ENCODE measurements at places on chromosomes 11 and 22.

- no peak for DNase-seq
Measured at GRCh38 chr22:22901578-22902218, 14.1 kb downstream of the IGLL5 start.

- DNase-seq = no peak
Measured at GRCh38 chr11:46676436-46677158, 23.8 kb downstream of the ARHGAP1 start.

- DNase-seq = no peak
Measured at GRCh38 chr22:45223304-45224117, 17.2 kb downstream of the KIAA0930 start.

- DNase-seq = no peak
Measured at GRCh38 chr11:110425751-110426545, 3.8 kb upstream of the FDX1 start.

DNA sequence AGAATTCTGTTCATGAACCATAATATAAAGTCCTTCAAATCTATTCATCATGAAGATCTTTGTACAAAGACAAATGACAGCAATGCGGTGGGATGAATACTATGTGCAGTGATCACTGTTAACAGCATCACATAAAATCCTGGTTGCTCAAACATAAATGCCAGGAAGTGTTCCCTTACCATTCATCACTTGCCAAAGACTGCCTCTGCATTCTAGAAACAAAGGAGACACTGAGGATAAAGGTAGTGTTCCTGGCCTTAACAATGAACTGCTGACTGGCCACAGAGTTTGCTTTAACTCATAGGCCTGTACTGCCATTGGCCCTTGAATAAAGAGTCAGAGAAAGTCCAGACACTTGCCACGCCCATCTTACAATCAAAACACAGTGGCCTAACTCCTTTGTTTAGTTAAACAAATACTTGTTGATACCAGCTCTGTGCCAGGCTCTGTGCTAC lies 29.5 kb downstream of the C2CD3 start:
- no peak for DNase-seq

GRCh38 chr11:59610289-59610688 lies 5.3 kb downstream of the OSBP start:
- no peak for DNase-seq

DNA sequence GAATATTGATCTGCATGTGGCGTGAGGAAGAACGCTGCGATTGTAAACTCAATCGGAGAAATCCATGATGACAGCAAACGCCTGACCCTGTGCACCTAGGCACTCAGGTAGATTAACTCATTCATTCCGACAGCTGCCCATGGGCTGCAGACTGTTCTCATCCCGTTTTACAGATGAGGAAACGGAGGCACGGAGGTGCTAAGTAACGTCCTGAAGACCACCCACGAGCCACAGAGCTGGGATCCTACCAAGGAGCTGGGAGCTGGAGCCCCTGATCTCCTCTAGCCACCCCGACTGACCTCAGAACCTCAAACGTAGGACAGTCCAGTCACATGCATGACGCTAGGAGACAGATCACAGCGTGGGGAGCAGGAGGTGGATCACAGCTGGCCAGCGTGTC lies 1092.7 kb downstream of the BRD1 start:
- DNase-seq = no peak

GRCh38 chr22:48259991-48260670 lies 1497.7 kb downstream of the TBC1D22A start:
- DNase-seq = no peak

GRCh38 chr11:72989727-72990126 lies 152.4 kb downstream of the FCHSD2 start:
- DNase-seq = no peak

DNA sequence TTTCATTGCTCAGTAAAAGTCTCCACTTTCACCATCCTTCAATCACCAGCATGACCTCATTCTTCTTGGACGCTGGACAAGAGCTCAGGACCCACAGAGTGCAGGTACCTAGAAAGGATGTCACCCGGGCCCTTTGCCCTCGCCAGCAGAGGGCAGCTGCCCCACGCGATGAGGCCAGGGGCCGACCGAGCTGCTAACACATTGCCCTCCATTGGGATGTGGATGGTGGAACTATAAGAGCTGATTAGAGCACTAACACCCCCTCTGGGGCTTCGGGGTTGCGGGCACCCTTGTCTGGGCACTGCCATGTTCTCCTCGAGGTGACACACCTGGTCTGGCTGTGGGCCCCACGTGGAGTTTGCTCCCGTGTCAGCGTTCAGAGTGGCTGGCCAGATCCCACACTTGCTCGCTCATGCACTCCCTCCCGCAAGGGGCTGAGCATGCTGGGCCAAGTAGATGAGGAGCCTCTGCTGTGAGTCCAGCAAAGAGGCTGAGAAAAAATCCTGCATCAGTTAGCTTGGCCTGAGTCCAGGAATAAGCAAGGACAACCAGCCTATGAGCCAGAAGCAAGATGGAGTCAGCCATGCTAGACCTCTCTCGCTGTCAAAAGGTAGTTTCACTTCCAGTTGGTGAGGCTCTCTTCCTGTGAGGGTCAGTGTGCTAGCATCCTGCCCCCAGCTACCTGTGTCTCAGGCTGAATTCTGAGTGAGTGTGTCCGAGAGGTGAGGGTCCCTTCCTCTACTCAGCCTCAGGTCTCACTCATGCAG lies 9.8 kb downstream of the KRTAP5-6 start:
- DNase-seq = no peak

DNA sequence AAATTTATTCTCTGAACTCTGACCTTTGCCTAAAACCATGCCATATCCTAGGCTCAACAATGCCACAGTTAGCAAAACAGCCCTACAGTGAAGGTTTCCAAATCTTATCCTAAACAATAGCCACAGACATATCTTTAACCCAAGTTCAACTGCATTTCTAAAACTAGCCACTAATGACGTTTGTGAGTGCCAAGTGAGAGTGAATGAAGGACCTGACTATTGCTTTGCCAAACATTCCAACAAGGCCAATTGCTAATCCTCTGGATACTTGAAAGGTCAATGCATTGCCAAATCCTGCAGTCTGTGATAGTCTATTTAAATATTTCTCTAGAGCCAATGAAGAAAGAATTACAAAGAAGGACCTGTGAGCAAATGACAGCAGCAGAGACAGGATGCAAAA lies 2.5 kb upstream of the OR4C45 start:
- no peak for DNase-seq
